Activated CD4-positive, alpha-beta T cell treated with anti-CD3 and anti-CD28 coated beads for 24 hours (primary cell): ENCODE measurements at places on chromosomes 16 and 17.

GRCh38 chr17:65696739-65697394, 135.4 kb upstream of the AXIN2 start:
- no peak for DNase-seq

GRCh38 chr16:29898804-29899515, 390 bp downstream of the SEZ6L2 start:
- no peak for DNase-seq

- DNase-seq: no peak
These were observed 408.4 kb downstream of the ZFHX3 start for GRCh38 chr16:72639494-72639893.

DNA sequence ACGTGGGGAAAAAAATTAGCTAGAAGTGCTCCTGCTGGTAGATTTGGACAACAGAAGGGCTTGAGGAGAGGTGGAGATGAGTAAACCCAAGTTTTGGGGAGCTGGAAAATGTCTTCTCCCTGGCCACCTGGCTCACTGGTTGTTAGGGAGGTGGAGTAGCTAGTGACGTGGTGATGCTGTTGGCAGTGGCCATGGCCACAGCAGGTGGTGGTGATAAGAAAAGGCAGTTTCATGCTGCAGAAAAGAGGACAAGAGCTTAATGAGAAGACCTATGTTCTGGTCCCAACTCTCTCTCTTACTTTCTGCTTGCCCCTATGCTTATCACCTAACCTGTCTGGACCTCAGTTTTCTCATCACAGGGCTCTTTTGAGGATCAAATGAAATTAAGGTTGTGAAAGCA, 223.5 kb upstream of the N4BP1 start:
- DNase-seq: no peak

DNA sequence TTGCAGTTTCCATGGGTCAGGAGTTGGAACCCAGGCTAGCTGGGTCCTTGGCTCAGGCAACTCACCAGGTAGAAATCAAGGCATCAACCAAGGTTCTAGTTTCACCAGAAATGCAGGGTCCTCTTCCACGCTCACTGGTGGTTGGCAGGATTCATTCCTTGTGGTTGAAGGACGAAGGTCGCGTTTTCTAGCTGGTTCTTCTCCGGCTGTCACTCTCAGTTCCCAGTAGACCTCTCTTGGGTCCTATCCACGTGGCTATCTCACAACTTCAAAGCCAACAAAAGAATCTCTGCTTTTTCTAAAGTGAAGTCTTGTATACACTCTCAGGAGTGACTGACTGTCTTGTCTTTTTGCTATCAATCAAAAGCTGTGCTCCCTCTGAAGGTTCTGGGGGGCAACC, 146.3 kb upstream of the NOL11 start:
- DNase-seq: no peak

DNA sequence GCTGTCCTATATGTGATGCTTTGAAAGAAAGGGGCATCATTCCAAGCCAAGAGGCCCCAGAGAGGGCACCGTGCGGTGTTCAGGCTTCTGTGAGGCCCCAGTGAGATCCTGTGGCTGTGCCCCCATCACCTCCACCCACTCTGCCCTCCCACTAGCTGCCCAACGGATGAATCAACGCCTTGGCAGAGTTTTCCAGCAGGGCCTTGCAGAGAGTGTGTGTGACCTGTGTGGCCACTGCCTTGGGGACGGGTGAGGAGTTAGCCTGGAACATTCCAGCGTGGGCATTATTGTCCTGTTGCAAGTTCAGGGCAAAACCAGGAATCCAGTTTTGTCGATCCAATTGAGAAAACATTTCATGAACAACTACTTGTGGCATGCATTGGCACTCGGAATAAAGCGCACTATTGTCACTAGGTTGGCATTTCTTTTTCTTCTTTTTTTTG, 53.7 kb downstream of the SF3B3 start:
- DNase-seq: no peak

DNA sequence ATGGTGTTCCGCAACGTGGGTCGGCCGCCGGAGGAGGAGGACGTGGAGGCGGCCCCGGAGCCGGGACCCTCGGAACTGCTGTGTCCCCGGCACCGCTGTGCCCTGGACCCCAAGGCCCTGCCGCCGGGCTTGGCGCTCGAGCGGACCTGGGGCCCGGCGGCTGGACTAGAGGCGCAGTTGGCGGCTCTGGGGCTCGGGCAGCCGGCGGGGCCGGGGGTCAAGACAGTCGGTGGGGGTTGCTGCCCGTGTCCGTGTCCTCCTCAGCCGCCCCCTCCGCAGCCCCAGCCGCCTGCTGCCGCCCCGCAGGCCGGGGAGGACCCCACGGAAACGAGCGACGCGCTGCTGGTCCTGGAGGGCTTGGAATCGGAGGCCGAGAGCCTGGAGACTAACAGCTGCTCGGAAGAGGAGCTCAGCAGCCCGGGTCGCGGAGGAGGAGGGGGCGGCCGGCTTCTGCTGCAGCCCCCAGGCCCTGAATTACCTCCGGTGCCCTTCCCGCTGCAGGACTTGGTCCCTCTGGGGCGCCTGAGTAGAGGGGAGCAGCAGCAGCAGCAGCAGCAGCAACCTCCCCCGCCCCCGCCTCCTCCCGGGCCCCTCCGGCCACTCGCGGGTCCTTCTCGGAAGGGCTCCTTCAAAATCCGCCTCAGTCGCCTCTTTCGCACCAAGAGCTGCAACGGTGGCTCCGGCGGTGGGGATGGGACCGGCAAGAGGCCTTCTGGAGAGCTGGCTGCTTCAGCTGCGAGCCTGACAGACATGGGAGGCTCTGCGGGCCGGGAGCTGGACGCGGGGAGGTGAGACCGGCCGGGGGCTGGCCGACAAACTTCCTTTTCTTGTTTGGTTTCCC, 821 bp downstream of the SOCS7 start:
- DNase-seq: no peak

GRCh38 chr16:66159987-66160386, 206.5 kb upstream of the CDH5 start:
- no peak for DNase-seq

DNA sequence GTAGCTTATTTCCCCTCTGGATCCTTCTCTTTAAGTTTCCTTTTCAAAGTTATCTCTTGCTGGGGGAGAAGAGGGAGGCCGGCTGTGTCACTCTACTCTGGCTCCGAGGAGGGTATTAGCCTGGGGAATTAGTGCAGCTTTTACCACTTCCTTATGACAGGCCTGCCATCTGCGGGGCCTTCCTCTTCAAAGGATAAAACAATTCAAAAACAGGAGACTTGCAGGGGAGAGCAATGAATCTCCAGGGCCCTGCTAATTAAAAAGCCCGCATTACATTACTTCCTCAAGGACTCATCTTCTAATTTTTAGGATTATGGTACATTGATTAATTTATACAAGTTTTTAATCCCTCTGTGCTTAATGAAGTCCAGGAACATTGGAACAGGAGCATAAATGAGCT, 190.9 kb upstream of the CDH5 start:
- DNase-seq: no peak

DNA sequence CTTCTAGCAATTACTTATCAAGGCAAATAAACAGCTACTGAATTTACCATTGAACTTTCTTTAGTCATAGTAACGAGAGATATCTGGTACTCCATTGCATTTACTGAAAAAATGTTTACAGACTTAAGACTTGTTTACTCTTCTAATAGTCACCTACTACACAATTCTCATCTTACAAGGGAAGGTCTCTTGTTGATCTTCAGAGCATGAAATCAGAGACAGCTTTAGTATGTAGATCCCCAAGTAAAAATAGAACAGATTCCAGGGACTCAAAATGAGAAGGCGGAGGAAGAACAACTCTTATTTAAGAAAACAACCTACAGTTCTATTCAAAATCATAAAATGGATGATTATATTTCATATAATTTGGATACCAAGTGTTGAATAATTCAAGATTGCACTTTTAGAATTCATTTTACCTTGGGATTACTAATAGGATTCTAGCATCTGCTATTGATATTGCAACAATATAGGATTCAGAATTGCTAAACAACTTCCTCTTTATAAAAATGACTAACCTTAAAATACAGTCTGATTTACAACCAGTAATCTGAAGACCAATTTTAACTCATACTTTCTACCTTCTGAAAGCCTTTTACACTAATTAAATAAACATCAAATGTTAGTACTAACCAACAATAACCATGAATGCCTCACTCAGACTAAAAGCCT, 20.8 kb downstream of the UBE2G1 start:
- no peak for DNase-seq

GRCh38 chr16:23534868-23535860, 22.0 kb downstream of the EARS2 start:
- DNase-seq: no peak

DNA sequence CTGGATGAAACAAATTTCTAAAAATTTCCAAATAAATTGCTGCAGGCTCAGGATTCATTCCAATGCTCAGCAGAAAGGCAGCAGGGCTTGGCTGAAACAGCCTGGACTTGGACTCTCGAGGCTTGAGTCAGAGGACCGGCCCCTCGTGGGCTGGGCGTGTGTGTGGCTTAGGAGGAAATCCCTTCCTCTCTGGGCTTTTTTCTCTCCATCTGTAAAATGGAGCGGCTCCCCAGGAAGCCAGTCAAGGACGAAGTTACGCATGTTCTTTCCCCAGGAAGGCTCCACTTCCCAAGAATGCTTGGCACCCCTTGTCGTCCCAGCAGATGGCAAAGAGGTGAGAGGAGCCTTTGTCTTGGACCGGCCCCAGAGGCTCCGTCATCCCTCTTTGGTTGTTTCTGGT, 13.5 kb downstream of the SLC46A1 start:
- DNase-seq: no peak
